ENCODE measurements at places on chromosomes 13 and 19. TPM values are rescaled to one million over a fixed set of nuclear protein-coding genes. Genes with fewer than 3 reads are reported as not detected.

LILRA1 gene
- total RNA-seq, result not detected

RFPL4AL1 gene
- not detected for total RNA-seq

TLE2 gene
- 2.5 TPM for total RNA-seq

CCL25 gene
- total RNA-seq, result not detected

RASGRP4 gene
- 0.19 TPM for total RNA-seq

URI1 gene
- total RNA-seq, result 90.1 TPM

NUP58 gene
- total RNA-seq, result 16.7 TPM

GMIP gene
- total RNA-seq, result 4.6 TPM

C1QTNF9 gene
- not detected for total RNA-seq

KLK11 gene
- total RNA-seq, result 0.12 TPM

ZNF677 gene
- total RNA-seq, result not detected

PRDX2 gene
- total RNA-seq, result 0.59 TPM

CDX2 gene
- 0.64 TPM for total RNA-seq

SLC6A16 gene
- total RNA-seq, result 0.95 TPM

RASIP1 gene
- total RNA-seq, result 0.29 TPM

SUCLA2 gene
- 30.9 TPM for total RNA-seq

FOXA3 gene
- total RNA-seq, result 0.93 TPM

FAM216B gene
- not detected for total RNA-seq

ZNF835 gene
- not detected for total RNA-seq

Measured in A549 treated with dexamethasone at 1 μM for 4 hours (cell line).